ENCODE measurements at places on chromosomes 7 and 10.
A peak's percentile ranks its signal among the peaks of the same experiment; 100 is the strongest.

- no peak for DNase-seq
Observed at GRCh38 chr10:51468424-51468823, 231.0 kb downstream of the CSTF2T start.

GRCh38 chr7:129202058-129202777, 13.8 kb downstream of the SMO start:
- no peak for DNase-seq

- DNase-seq, result no peak
Observed at GRCh38 chr7:65968256-65969185, 13.5 kb downstream of the GUSB start.

DNA sequence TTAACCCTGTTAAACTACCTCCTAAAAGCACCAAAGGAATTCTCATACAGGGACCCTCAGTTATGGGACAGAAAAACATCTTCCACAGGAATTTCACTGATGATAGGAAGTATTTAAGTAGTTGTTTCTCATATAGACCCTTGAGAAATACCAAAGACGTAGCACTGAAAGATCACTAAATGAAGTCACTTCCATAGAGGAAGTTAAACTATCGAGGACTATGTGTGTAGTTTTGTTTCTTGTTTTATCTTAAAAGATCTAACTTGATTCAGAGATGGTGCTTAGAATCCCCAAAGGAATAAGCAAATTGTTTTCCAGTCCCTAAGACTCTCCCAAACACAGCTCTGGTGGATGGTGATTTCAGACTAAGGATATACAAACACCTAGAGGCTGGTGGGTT, 94.8 kb upstream of the AFAP1L2 start:
- no peak for DNase-seq

GRCh38 chr7:16455591-16455990, 9.9 kb downstream of the SOSTDC1 start:
- no peak for DNase-seq

- no peak for DNase-seq
Observed at GRCh38 chr10:125201791-125202622, 41.6 kb upstream of the CTBP2 start.

DNA sequence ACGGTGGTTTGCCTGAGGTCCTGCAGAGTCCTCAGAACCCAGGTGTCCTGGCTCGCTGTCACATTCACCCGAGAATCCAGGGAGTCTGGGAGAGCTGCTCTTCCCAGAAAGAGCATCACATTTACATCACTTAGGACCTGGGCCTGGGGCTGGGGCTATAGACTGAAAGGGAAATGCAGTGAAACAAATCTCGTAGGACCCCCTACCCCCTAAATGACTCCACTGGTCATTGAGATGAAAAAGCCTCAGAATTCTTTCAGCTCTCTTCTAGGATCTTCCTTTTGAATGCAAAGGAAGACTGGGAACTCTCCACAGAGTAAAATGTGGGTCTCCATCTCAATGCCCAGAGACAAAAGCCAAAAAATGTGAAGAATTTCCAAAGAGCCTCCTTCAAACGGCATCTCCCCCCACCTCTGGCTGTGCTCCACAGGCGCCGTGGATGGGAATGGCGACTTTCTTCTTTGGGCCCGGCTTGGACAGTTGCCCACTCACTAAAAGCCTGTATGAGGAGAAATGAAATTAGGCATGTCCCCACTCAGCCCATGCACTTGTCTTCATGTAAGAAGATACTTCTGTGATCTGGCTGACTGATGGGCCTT, 49.0 kb upstream of the PODXL start:
- DNase-seq, result no peak

DNA sequence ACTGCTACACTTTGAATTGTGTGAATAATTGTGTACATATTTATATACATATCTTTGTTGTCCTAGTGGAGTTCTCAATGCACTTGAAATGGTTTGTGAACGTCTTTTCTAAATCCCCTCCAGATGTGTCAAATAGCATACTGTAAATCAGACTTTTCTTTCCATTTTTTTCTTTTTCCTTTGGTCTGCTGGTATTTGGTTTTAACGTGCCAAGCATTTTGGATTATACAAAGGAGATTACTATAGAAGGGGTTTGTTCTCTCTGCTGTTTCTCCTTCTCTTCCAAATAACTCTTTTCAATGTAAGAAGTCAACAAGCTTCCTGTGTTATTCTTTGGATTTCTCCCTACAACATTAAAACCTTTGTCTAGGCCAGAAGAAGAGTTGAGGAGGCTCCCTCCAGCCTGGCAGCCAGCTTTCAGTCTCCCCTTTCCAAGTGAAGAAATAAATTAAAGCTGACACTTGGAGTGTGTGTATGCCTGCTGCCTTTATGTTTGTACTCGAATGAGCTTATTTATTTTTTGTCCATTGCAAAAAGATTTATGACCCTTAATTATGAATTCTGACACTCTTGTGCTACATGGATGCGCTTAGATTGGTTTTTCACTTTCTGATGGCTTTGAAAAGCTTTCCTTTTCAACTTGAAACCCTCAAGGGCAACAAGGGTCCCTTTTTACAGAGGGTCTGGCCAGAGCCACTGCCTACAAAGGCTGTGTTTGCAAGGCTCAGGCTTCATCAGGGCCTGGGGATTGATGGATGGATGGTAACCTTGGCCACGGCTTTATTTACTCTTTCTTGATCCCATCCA, 107.8 kb downstream of the RAB18 start:
- DNase-seq, result no peak

GRCh38 chr7:132239422-132239994, 336.8 kb downstream of the PLXNA4 start:
- DNase-seq, result no peak

DNA sequence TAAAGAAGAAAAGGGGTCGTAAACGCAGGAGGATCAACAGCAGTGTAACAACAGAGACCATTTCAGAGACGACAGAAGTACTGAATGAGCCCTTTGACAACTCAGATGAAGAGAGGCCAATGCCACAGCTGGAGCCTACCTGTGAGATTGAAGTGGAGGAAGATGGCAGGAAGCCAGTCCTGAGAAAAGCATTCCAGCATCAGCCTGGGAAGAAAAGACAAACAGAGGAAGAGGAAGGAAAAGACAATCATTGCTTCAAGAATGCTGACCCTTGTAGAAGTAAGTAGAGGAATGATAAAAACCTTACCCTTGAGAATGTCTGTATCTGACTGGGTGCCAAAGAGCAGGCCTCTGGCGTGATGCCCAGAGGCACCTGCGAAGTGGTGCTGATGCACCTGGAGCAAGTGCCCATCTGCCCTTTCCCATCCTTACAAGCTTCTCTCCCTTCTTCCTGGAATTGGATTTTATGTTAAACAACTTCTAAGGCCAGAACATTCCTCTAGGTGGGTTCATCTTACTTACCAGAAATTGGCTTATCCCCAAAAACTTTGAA, 86.4 kb upstream of the SAMD8 start:
- DNase-seq, result no peak

GRCh38 chr7:141200191-141201108, 126.6 kb downstream of the TMEM178B start:
- no peak for DNase-seq

DNA sequence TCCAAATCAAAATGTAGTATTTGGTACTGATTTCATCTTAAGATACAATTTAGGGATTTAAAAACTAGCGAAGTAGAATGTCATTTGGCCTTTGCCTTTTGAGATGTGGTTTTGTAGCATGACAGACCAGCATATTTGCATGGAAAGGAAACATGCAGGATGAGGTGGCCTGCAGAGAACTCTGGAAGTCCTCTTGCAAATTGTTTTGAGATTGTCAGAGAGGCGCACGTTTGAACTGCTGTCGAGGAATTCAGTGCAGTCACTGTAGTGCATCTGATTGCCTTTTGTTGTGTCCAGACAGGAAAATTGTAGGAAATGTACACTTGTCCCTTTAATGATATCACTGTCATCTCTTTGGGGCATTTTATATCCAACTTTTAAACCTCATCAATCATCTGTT, 136.7 kb downstream of the CELF2 start:
- no peak for DNase-seq

- DNase-seq, result no peak
Observed at GRCh38 chr7:73885975-73886798, 25.2 kb downstream of the TMEM270 start.

GRCh38 chr7:33050535-33051318, 11.8 kb downstream of the NT5C3A start:
- no peak for DNase-seq

DNA sequence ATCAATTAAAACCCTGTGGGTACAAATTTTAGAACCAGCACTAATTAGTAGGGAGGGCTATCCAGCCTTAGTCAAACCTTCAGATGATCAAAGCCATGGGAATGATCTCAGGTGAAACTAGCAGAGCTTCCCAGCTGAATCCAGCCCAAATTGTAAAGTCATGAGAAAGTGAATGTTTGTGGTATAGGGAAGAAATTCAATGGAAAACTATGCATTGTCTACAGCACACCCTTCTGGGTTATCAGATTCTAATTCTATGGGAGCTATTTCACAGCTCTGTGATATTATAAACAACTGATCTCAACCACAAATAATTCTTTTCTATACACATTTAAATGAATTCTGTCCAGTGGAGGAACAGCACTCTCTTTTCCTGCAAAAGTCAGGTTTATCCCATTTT, 24.6 kb upstream of the BMPER start:
- DNase-seq, result no peak

- DNase-seq, result no peak
Observed at GRCh38 chr7:72321081-72321480, 91.1 kb downstream of the CALN1 start.

DNA sequence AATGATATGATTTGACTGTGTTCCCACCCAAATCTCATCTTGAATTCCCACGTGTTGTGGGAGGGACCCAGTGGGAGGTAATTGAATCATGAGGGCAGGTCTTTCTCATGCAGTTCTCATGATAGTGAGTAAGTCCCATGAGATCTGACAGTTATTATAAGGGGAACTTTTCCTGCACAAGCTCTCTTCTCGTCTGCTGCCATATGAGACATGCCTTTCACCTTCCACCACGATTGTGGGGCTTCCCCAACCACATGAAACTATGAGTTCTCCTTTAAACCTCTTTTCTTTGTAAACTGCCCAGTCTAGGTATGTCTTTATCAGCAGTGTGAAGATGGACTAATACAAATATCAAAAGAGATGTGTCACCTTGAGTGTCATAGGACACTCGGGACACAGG, 502.7 kb upstream of the PODXL start:
- DNase-seq, result no peak

- DNase-seq, result no peak
Observed at GRCh38 chr7:70838292-70838907, 293.5 kb upstream of the GALNT17 start.

- DNase-seq, result no peak
Observed at GRCh38 chr7:20596653-20597052, 18.8 kb upstream of the ABCB5 start.

GRCh38 chr7:111933609-111934008, 272.6 kb downstream of the DOCK4 start:
- DNase-seq, result no peak

GRCh38 chr7:128075242-128076095, 44.2 kb upstream of the LRRC4 start:
- no peak for DNase-seq

DNA sequence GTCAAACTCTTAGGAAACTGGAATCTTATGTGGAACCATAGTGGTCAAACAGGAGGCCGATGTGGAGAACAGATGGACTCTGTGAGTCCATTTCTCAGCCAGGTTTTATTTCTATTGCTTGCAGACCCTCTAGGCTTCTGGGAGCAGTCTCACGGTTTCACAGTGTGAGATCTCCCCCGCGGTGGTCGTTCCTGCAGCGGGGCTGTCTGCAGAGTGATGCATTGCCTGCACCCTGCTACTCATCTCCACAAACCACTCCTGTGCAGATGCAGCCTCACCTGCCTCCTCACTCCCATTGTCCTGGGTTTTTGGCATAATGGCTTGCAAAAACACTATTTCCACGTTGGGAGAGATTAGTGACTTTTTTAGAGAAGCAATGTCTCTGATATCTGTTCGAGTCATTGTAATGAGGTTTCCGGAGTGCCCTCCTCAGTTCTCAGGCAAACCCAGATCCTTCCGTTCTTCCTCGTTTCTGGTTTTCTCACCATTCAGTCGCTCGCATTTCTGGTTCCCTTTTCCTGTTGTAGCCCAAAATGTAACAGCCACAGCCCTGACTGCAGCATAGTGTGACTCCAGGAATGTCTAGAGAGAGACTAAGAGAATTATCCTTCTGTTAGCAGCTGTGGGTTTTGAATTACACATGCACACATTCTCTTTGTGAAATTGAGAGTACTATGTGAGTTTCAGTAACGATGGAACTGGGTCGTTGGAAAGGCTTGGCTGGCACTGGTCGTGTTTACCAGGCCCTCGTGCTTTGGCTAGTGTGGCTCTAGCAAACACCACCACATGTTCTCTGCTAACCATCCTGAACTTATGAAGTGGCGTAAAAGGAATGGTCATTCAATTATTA, 30.2 kb downstream of the ACADSB start:
- no peak for DNase-seq

DNA sequence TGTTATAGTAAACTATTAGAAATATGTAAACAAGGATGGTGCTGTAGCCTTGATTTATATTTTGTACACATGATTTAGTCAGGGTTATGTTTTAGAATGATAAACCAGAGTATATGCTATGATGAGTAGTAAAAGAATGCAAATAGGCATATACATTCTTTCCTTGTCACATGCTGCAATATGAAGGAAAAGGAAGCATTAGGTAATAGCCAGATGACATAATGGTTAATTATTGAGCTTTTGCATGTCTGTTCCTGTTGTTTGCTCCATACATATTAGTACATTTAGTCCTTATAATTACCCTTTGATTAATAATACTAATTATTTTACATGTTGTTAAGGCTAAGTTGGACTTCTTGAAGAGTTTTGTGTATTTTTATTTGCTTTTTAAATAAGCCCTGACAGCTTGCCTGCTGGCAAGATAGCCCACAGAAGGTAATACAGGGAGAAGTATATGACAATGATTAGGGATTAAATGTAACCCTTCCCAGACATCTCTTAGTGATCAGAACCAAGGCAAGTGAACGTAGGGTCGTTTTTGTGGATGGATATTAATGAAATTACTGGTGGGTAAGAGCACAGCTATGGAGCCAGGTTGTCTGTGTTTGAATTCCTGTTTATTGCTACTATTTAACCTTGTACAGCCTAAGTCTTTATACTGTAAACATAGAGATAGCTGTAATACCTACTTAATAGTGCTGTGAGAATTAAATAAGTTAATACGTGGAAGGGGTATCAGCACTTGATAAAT, 68.4 kb downstream of the PHTF2 start:
- DNase-seq, result no peak

- DNase-seq, result peak; percentile 43
Observed at GRCh38 chr10:72335394-72336258, 19.1 kb downstream of the DNAJB12 start.

GRCh38 chr10:61708846-61709245, 46.1 kb downstream of the CABCOCO1 start:
- DNase-seq, result no peak

- peak; percentile 20 for DNase-seq
Observed at GRCh38 chr10:132106431-132106830, 40.7 kb downstream of the JAKMIP3 start.

GRCh38 chr7:22632674-22633073, 94.3 kb upstream of the IL6 start:
- no peak for DNase-seq

All from lower lobe of right lung (tissue), 2 donors.